NCI-H2029 (cell line): ENCODE measurements at places on chromosomes 7 and 10.

DNA sequence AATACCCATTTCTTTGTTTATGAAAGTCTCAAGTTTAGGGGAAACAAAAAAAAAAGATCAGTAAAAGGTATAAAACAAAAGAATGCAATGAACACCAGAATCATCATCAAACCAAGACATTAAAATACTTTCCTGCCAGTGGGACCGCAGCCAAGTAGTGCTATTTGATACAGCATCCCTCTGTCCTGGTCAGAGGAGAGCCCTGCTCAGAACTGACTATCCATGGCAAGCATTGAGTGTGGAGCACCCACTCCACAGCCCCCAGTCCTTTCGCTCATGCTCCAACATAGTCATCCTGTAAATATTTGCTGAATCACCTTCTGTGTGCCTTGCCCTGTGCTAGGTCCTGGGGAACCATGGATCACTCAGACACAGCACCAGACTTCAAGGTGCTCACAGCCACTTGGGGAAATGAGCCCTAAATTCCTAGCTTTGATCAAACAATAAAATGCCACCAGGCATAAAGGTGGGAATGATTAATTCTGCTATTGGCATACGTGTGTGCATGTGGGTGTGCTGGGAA lies 213.6 kb upstream of the TBX20 start:
- DNase-seq: no peak

- DNase-seq: no peak
Measured at GRCh38 chr10:47277352-47278151, 22.4 kb upstream of the GDF10 start.

- no peak for DNase-seq
Measured at GRCh38 chr10:59382831-59383295, 20.5 kb upstream of the FAM13C start.

GRCh38 chr7:157560710-157561522 lies 224.1 kb downstream of the DNAJB6 start:
- no peak for DNase-seq

GRCh38 chr10:59240582-59241183 lies 64.2 kb downstream of the PHYHIPL start:
- peak; percentile 4 for DNase-seq

GRCh38 chr7:93819699-93820098 lies 70.9 kb downstream of the TFPI2 start:
- DNase-seq: no peak

GRCh38 chr7:1255080-1255816 lies 22.6 kb downstream of the UNCX start:
- DNase-seq: no peak

DNA sequence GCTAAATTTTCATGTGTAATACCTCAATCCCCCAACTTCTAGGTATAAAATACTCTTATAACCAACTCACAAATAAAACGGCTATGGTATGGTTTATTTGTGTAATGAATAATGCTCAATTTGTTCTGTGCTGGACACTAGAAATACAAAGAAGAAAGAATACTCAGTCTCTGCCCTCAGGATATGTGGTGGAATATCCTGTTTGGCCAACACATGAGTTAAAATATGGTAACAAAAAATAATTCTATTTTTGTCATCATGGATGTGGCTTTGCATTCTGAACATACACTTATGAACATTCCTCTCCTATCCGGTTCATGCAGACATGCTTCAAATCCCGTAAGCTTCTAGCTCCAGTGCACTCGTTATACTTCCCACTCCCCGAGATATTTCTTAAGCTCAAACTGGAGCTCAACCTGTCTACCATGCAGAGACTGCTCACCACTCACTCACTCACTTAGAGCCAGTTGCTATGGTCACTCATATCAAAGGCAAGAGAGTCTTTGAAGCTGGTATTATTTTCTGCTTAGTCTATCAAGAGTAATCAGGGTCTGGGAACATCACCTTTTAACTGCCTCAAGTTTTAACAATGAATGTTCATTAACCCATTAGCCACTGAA lies 53.8 kb upstream of the SLC16A12 start:
- no peak for DNase-seq

DNA sequence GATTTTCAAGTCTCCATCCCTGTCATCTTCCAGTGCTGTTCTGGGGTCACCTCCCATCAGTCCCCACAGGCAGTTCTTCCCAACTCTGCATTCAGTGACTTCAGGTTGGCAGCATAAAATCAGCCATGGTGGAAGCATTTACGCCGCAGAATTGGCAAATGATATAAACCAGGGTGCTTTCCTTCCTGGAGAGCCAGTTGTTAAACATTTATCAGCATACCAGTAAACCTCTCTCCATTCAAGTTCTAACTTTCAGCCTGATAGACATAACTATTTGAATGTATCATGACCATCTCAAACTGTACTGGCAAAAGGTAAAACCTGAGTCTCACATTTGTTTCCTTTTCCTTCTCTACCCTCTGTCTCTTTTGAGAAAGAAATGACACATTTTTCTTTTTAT lies 69.7 kb upstream of the ITPRID1 start:
- no peak for DNase-seq

- peak; percentile 34 for DNase-seq
Measured at GRCh38 chr10:93566435-93567276, at the start of gene FFAR4. Gene FFAR4, plus strand, starts transcription at chr10:93566665. Its CDS starts 56 bp downstream, at chr10:93566721.

DNA sequence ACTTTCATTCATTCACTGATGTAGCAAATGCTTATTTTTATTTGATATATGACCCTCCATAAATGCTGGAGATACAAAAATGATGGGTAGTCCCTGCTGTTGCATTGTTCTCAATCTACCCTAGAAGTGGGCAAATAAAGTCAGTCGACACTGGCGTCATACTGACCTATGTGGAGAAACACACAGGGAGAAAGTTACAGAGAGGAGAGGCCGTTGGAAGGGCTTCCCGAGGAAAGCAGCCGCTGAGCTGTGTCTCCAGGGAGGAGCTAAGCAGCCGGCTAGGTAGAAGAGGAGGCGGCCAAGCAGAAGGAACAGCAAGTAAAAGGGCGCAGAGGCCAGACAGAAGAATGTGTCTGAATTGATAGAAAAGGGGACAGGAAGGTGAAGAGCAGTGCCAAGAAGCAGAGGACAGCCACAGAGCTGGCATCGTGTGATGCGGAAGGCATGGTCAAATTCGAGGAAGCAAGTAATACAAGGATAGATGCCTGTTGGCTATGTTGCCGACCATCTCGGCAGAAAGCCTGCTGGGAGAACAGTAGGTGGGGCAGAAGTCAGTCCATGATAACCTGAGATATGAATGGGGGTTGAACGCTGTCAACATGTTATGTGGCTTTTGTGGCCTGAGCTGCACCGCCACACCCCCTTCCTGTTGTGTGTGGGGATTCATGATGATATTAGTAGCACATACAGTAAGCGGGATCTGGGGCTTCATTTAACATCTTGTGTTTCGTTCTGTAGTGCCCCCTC lies 25.9 kb downstream of the ST8SIA6 start:
- DNase-seq: no peak

- DNase-seq: no peak
Measured at GRCh38 chr10:79459243-79459642, 13.8 kb upstream of the ZCCHC24 start.

GRCh38 chr7:38273286-38273995 lies at the start of gene TARP:
Gene TARP, minus strand, starts transcription at chr7:38273636.
- no peak for DNase-seq

DNA sequence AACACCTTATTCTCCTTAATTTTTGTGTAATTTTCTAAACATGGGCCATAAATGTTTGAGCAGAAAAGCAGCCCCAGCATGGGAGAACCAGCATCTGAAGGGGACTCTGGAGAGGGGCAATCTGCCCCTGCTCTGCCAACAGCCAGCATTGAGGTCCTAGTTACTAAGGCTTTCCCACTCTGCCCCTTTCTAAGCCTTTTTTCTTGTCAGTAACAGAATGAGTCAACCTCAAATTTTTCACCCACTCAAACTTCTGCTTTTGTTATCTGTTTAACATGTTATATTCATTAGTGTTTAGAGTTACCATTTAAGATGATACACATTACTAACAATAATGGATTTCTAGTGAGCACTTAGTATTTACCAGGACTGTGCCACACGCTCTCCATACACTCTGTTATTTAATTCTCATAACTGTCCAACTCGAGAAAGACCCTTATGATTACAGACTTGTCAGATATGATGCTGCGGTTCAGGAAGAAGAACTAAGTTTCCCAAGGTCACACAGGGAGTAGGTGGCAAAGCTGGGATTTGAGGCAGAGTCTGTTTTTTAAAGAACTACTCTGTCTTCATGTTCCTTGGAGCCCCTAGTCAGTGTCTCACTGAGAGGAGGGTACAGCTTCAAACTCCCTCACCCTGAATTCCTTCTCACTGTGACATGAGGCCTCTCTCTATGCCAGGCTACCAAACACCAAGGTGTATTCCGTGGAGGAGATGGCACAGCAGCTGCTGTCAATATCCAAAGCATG lies 19.9 kb upstream of the GPAM start:
- no peak for DNase-seq

DNA sequence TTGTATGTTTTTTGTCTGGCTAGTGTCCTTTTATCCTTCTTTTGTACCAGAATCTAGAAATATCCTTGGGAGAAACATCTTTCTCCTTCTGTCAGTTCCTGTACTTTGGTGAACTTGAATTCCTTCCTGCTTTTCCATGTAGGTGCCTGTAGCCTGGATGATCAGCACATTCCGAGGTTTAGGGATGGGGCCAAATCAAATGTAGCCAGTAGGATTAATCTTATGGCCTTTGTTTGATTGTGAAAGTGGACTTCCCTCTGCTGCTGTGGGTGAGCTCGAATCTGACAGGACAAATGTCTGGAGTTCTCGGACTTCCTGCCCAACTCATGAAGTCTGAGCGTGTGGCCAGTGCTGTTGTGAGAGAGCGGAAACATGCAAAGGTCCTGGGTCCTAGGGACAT lies 33.2 kb upstream of the NAMPT start:
- DNase-seq: no peak

- no peak for DNase-seq
Measured at GRCh38 chr10:124221356-124222317, 128.2 kb upstream of the CHST15 start.

DNA sequence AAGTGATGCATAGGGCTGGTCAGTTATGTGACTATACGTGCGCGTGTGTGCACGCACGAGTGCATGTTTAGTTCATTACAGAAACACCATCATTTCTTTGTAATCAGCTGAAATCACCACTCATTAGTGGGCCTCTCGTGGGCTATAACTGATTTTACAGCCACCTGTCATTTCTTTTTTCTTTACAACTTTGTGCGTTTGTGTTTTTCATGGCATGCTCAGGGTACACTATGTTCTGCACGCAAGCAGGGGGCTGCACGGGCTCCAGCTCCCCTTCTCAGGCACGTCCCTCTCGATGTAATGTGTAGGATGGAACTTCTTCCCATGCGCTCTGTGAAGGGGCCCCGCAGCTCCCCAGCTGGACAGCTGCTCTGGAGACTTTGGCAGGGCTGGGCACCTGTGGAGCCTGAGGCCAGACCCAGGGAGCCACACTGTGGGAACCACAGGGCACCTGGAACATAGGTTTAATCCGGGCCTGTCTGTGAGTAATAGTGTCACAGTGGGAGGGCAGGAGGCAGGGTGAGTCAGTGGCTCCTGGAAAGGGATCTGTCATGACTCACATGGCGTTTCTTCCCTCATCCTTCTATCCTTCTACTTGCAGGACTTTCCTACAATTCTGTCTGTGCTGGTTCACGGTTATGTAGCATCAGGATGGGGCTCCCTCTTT lies 4.9 kb downstream of the GCK start:
- no peak for DNase-seq

DNA sequence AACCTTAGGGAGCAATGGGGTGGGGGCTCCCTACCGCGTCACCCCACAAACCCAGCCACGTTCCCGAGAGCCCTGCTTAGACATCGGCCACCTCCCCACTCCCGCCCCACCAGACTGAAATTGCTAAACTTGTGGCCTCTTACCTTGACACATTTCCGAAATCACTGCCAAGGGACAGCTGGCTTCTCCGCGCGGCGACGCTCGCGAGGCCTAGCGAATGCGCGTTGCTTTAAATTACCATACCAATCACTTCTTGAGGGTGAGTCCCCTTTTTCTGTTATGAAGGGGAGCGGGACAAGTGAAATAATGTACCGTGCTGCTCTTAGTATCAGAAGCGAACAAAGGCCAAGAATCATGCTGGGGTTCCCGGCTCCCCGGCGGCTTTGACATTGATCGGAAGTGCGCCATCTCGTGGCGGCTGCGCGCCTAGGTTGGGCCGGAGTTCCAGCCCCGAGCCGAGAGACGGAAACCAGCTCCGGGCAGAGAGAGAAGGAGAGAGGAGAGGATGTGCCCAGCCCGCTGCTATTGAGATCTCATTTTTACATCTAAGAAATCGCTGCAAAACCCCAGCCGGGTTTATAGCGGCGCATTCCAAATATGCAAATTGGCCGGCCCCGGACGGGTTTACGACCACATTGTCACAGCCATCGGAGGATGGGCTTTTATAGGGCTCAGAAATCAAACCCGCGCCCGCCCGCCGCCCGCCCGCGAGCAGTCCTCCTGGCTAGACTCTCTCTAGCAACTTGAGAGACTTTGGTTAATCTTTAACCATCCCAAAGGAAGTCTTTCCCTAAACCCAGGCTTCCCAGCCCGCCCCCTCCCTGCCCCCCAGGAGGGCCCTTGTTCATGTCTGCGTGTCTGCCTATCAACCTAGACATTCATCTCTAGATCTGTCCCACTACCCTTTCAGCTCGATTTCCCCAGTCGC lies 5.3 kb downstream of the HOXA11 start:
- no peak for DNase-seq

GRCh38 chr10:75663947-75664664 lies 232.7 kb downstream of the LRMDA start:
- no peak for DNase-seq

- DNase-seq: no peak
Measured at GRCh38 chr7:4642468-4643203, 39.5 kb upstream of the FOXK1 start.

DNA sequence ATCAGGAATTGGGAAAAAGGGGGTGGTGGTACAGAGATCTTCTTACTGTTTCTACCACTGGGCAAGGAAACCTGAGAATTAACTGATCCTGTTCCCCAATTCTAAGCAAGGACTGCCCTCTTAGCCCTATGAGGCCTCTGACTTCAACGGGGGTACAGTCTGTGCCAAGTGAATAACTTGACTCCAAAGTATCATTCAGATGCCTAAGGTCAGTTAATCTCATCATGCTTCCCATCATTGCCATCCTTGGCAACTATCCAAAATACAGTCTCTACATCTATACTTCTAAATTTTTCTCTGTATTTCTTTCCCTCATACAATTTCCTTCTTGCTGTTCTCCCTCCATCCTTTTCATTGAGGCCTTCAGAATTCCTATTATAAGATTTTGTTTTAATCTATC lies 10.5 kb downstream of the PPP3CB start:
- DNase-seq: no peak

DNA sequence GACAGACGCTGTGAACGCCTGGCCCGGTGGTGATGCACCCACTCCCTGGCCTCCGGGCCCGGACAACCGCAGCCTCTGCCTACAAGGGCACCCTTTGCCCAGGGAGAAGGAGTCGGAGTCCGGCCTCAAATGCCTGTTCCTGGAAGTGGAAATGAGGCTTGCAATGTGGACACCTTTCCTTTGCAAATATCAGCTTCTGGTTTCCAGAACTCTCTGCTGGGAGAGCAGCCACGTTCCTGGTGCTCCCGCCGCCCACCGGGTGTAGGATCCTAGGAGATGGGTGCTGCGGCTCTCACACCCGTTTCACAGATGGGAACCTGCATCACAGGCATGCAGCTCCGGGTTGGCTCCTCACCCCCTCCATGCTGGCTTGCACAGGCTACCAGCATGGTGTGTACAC lies 2.9 kb downstream of the FOXL3 start:
- DNase-seq: no peak
